NCI-H69 (cell line): ENCODE measurements at places on chromosomes 4 and X.

DNA sequence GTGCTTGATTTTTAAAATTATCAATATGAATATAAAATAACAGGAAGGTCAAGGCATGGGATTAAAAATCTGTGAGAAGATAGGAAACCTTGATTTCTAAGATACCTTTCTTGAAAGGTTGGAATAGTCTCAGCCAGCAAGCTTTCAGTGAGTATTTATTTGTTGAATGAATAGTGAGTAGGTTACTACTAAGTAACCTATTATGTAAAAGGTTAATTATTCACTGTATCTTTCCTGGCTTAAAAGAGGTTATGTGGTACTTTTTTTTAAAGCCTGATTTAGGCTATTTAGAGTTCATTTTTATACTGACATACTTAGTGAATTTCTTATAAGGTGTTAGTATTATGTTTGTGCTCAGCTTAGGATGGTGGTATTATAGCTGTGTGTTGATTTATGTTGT, 123.5 kb downstream of the PTPN13 start:
- DNase-seq: no peak

DNA sequence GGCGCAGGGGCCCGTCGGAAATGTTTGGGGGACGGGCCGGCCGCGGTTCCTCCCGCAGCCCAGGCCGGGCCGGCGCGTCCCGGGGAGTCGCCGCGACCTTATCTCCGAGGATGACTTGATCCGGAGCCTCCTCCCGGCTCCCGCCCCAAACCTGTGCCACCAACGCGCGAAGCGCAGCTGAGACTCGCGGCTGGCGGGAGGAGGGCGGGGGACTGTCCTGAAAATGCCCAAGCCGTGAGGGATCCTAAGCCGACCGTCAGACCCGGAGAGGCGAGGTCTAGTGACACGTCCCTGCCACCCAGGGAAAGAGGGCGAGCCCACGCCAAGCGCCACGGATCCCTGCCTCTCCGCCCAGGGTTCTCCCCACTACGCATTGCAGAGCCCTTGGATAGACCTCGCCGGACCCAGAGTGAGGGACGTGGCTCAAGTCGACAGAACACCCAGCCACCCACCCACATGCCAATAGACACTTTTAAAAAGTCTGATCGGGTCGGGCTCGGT, 26.9 kb downstream of the UTP14A start:
- peak; percentile 29 for DNase-seq

GRCh38 chrX:149044471-149044870, 460.6 kb downstream of the IDS start:
- no peak for DNase-seq

- DNase-seq: peak; percentile 12
Observed at GRCh38 chr4:116847616-116848015, 237.8 kb downstream of the TRAM1L1 start.

DNA sequence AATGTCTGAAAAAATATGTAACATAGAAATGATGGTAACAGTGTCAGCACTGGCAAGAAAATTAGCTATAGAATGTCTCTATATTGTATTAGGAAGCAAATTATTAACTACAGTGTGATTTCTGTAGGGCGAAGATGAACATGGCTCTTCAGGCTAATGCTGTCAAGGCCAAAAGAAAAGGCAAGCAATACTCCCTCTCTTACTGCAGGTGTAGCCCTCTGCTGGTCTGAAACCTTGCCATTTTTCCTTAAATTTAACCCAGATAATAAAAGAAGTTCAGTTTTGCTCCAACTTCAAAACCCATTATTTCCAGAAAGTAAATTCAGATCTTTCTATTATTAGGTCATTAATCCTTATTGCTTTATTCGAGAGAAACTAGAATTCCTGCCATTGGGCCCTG, 215.9 kb downstream of the LRBA start:
- DNase-seq: no peak

DNA sequence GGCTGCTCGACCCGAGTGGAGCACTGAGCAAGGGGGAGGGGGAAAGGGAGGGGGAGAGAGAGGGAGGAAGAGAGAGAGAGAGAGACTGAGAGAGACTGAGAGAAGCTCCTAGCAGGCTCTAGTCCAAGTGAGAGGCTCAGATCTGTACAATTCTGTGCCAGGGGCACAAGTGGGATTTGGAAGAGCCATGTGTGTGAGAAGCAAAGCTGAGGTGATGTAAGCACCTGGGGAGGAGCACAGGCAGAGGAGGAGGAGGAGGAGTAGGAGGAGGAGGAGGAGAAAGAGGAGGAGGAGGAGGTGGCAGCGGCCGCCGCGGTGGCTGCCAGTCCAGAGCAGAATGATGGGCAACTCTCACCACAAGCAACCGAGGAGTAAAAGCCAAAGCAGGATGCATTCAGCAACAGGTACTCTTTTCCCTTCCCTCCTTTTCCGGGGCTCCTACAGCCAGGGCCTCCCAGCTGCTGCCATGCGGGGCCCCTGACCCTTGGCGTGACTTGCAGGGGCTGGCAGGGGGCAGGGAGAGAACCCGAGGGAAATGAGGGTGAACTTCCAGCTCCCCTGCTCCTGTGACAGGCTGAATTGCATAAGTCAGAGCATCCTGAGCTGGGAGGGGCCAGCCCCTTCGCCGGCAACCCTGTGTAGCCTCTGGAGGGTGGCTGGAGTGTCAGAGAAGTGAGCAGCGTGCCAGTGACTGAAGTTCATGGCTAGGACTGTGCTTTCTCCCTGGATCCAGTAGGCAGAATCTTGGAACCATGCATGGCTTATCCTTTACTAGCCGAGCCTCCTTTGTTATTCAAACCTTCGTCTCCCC, 62.2 kb downstream of the RTL5 start:
- no peak for DNase-seq

- DNase-seq: peak; percentile 56
Observed at GRCh38 chr4:25361253-25361652, 15.8 kb upstream of the ANAPC4 start.

DNA sequence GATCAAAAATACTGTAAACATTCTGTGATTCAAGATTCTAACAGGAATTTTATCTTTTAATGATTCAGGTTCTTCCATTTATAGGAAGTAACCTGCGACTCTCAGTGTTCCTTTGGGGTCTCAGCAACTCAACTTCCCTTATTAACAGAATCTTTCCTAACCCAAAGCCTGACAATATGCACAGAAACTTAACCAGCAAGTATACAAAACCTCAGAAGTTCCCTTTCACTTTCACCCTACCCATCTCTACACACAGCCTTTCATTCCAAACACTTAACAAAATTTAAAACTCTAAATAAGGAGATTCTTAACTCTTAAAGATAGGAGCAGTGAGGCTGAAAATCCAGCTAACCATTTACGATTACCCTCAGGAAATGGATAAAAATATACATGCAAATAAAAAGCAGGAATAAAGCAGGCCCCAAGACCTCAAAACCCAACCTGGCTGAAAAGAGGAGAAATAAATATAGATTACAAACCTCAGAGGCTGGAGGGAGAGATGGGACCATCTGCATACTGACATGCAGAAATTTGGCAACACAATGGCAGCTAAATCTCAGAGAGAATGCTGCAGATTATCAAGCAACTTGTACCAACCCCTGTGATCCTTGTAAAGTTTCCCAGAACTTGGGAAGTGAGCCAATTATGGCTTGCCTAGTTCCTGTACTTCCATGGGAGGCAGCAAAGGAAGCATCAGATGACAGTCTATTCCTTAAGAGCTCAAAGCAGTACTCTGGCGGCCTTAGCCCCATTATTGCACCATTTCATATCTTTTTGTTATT, 101.0 kb downstream of the ATP11C start:
- peak; percentile 52 for DNase-seq

GRCh38 chr4:20639346-20639745, 60.9 kb upstream of the PACRGL start:
- peak; percentile 94 for DNase-seq

- DNase-seq: no peak
Observed at GRCh38 chr4:147825451-147826287, 93.8 kb downstream of the ARHGAP10 start.

DNA sequence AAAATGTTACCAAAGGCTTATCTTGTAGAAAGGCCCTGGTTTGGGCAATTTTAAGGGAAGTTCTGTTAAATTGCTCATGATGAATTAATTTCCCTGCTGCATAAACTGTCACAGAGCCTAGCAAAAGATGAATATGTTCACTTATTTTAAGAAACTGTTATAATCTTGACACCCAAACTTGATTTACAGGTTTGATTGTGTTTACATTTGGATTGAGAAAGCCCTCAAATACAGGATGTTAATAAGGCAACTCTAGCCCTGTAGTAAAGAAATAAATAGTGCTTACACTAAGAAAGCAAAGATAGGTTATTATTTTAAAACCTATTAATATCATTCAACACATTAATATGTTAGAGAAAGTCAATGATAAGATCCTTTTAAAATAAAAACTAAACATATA, 18.3 kb downstream of the GYG2 start:
- DNase-seq: no peak

DNA sequence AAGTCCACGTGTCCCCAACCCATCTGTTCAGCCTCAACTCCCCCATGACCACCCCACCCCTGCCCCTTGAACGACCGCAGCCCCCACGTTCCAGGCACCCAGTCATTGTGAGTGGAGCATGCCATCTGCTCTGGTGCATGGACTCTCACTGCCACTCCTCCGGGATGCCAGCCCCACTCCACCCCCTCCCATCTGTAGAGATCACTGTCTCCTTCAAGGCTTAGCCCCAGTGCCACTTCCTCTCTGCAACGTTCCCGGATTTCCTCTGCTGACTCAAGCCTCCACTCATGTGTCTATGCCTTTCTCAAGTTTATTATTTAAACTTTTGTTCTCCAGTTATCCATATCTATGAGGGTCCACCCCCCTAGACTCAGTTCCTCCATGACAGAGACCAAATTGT, 54.0 kb downstream of the MAML3 start:
- peak; percentile 79 for DNase-seq

- no peak for DNase-seq
Observed at GRCh38 chr4:99824070-99824599, 7.5 kb downstream of the DAPP1 start.

DNA sequence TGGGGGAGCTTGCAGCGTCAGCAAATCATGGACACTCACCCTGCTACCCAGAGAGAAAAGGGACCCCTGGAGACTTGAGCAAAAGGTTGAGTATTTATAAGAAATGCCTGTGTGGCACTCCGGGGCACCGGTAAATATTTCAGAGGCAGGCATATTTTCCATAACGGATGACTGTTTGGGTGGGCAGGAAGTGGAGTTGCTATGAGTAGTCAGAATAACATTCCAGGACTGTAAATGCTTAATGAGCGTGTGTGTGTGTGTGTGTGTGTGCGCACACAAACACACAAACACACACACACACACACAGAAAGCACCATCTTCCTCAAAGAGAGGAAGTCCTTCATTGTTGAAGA, 74.6 kb downstream of the MXRA5 start:
- no peak for DNase-seq
